ENCODE measurements at places on chromosomes 1 and 21. TPM values are rescaled to one million over a fixed set of nuclear protein-coding genes. Genes with fewer than 3 reads are reported as not detected.

DNA sequence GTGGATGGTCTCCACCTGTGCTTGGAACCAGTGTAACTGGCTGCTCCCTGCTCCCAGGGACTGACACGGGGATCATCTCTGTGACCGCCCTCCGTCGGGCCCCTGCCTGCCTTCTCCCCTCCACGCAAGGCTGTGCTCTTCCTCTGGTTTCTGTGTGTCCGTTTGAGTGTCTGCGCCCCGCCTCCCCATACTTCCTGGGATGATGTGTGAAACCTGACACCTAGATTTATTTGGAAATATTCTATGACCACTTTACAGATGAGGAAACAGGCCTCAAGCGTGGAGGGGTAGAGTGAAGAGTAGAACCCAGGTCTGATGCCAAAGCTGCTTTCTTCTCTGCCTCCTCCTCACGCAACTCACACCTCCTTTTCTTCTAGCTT is 24.3 kb downstream of the LDLRAP1 start:
- DNase-seq = peak; percentile 44

DNA sequence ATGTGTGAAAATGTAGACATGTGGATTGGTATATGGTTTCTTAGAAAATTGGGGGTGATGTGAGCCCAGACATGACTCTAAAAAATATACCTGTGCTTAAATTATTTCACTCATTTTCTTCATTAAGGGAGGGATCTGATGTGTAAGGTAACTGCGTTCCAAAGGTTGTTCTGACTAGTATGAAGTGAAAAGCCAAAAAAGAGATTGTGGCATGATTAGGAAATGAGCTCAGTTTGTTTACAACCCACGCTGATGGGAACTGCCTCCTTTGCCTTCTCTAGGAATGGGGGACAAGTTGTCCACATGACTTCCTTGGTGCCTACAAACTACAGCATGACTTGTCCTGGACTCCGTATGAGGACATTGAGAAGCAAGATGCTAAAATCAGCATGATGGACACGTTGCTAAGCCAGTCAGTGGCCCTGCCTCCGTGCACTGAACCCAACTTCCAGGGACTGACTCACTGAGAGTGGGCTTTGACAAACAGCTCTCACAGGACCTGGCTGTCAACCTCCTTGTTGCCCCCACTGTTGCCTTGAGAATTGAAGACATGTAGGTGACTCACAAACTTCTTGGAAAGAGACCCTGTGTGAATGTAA is 8.0 kb downstream of the C1orf50 start:
- no peak for DNase-seq

FHAD1 gene
- total RNA-seq = not detected

LIPI gene
- 2.1 TPM for total RNA-seq
